ENCODE measurements at places on chromosomes 1 and 21.

DNA sequence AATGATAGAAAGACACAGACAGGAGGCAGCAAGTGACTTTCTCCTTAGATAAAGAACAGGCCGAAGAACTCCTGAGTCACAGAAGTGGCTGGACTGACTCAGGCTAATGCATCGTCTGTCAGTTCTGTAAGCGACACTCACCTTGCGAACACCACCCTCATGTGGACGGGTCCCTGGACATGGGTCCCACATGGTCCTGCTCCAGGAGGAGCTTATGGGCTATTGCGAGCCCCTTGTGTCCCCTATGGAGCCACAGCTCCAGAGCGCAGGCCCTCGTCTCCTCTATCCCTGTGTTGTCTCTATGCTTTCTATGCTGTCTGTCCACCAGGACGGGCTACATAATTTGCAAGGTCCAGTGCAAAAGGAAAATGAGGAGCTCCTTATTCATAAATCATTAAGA, 85.8 kb downstream of the TRABD2B start:
- DNase-seq: no peak

- no peak for DNase-seq
Observed at GRCh38 chr1:244118109-244118761, 67.2 kb downstream of the ZBTB18 start.

DNA sequence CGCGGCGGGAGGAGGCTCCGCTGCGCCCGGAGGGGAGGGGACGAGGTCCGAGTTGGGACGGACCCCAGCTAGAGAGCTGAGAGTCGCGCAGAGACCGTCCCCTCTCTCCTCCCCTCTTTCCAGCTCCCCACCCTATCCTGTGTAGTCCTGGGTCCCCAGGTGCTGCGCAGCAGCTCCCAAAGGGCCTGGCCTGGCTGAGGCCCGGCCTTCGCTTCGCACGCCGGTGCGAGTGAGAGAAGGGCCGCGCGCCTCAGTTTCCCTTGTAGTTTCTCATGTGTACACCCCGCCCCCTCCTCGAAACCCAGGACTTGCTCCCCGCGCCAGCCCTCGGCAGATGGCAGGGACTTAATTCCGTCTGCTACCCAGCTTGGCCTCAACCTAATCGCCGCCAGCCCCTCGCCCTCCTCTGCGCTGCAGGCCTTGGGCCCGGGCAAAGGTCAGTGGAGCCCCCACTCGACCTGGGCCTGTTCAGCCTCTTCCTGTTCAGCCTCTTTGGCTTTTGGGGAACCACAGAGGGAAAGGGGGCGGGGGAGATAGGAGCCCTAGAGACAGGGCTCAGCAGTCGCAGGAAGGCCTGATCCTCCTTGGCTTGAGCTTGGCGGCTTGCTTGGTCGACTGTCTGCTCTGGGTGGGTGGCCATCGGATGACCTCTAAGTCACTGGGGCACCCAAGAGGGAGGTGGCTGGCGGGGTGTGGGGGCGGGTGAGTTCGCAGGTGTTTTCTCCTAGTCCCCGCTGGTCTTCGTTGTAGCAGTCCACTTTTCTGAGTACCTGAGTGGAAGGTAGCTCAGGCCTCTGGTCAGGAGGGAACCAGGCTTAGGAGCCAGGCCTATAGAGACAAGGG, 1.0 kb downstream of the ZNF687 start:
- DNase-seq: peak; percentile 35

DNA sequence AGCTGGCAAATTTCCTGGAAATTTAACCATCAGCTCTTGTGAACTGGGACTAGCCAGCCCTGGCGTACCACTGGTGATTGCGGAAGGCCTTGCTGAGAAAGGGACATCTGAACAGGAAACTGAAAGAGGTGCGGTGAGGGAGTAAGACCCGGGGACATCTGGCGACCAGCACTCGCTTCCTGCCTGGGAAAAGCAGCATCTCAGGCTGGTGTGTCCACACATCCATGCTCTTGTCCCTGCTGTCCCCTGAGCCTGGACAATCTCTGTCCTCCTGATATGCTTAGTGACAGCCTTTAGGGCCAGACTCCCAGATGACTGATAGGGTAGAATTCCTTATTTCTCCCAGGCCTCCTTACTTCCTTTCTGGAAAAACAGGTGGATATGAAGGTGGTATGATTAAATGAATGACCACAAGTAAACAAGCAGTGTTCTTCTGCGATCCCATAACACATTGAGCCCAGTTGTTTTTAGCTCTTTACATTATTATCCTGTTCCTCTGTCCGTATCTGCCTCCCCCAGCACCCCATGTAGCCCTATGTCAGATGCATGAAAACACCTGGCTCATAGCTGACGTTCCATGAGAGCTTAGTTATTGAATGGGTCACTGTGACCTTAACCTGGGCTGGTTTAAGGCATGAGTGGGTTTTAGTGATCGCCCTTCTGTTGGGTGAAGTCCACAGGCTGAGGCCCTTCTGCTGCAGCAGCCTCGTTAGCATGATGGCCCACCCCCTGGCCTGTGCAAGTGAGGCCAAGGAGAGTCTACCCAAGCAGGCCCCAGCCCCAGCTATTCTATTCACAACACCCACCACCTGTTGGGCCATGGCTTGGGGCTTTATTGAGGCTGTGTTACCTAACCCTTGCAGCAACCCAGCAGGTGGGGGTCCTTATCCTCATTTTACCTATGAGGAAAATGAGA, 76.1 kb upstream of the GADD45A start:
- DNase-seq: no peak

GRCh38 chr21:34276711-34277425, 86.9 kb upstream of the KCNE2 start:
- no peak for DNase-seq

DNA sequence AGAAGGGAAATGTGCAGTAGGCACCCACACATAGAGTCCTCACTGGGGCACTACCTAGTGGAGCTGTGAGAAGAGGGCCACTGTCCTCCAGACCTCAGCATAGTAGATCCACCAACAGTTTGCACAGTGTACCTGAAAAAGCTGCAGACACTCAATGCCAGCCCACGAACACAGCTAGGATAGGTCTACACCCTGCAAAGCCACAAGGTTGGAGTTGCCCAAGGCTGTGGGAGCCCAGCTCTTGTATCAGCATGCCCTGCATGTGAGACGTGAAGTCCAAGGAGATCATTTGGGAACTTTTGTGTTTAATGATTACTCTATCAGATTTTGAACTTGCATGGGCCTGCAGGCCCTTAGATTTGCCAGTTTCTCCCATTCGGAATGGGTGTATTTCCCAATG, 299.4 kb upstream of the OLFM3 start:
- DNase-seq: no peak

GRCh38 chr1:11784256-11784992, 21.3 kb downstream of the MTHFR start:
- DNase-seq: no peak

- no peak for DNase-seq
Observed at GRCh38 chr1:179036844-179037465, 11.3 kb downstream of the FAM20B start.

- no peak for DNase-seq
Observed at GRCh38 chr1:68107771-68108170, 57.3 kb upstream of the DIRAS3 start.

DNA sequence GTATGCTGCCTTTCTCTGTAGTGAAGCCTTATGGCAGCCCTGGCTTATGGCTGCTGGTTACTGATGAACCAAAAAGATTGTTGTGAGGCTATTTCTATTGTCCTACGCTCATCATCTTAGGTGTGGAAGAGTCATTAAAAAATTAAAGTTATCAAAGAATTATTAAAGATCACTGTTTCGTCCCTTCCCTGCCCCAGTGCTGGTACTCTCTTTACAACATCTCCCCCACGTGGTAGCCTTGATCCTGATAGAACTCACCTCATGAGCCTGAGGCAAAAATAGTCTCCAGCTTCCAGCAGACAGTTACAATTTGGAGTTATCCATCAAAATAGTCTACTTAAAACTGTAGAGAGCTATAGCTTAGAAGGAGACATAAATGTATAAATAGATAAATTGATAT, 201.5 kb downstream of the S1PR1 start:
- DNase-seq: no peak
